ENCODE measurements at places on chromosomes 1 and 21. TPM values are rescaled to one million over a fixed set of nuclear protein-coding genes. Genes with fewer than 3 reads are reported as not detected.

The KRTAP12-2 gene
- not detected for total RNA-seq

The RIPPLY3 gene
- not detected for total RNA-seq

The ANKRD45 gene
- total RNA-seq: 0.52 TPM

The OSCP1 gene
- 10.5 TPM for total RNA-seq

The MFSD2A gene
- total RNA-seq: 0.32 TPM

The OR2L13 gene
- total RNA-seq: not detected

The DMBX1 gene
- not detected for total RNA-seq

The FCGR3B gene
- total RNA-seq: not detected

The FMOD gene
- total RNA-seq: 4.7 TPM

The CDC42 gene
- 319 TPM for total RNA-seq

The ACOT11 gene
- 0.40 TPM for total RNA-seq

The SPRR2B gene
- not detected for total RNA-seq

The RUNX1 gene
- 23.8 TPM for total RNA-seq
